ENCODE measurements at places on chromosomes 11 and 22.

DNA sequence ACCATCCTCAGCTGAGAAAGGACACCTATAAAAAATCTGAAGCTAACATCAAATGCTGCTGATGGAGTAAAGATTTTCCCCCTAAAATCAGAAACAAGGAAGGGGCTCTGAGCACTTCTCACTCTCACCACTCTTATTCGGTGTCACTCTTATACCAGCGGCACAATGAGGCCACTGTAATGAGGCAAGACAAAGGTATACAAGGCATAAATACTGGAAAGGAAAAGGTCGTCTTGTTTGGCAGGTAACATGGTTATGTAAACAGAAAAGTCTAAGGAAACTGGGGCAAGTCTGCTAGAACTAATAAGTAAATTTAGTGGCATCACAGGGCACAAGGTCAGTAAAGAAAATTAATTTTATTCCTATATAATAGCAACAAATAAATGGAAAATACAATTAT lies 8.1 kb upstream of the MOB2 start:
- DNase-seq, result no peak

GRCh38 chr11:60891103-60891741 lies 15.2 kb downstream of the PRPF19 start:
- DNase-seq, result no peak

DNA sequence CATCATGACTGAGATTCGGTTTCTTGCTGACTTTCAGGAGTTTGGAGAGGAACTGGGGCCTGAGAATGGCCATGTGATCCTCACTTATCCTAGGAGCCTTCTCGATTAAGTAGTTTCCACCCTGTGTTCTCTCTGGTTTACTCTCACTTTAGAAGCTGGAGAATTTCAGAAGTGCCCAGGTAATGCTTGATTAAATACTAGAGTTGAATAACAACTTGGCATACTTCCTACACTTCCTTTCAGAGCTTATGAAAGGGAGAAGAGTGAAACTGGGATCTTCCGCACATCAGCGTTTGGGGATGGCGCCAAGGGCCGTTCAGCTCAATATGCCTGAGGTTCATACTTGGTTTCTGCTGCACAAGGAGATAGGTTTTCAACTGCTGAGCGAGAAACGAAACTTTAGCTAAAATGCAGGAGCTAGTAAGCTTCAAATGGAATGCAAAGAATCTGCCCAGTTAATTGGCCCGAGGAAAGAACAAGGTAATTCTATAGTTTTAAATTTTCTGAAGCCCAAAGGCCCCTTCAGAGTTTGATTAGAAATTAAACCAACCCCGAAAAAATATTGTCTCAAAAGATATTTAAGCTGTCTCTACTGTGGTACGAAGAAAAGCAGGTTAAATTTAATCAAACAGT lies 823 bp upstream of the MUC15 start:
- no peak for DNase-seq

DNA sequence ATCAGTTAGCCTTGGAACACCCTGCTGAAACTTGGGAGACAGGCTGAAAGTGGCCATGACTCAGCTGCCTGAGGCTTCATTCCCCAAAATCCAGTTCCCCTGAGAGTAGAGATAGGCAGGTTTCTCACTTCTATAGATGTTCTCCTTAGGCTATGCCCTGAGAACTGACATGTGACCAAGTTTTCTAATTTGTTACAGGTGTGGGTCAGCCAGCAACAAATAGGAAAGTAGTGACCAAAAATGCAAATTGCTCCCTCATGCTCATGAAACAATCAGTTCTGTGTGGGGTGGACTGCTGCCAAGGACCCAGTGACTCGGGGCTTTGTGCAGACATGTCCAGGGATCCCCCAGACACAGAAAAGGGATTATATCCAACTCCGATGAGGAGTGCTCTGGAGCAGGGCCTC lies 7.3 kb upstream of the CCDC15 start:
- DNase-seq, result no peak

- peak; percentile 21 for DNase-seq
Observed at GRCh38 chr11:33970984-33971466, 79.1 kb upstream of the LMO2 start.

GRCh38 chr22:37185646-37186227 lies 2.3 kb downstream of the C1QTNF6 start:
- no peak for DNase-seq

- DNase-seq, result no peak
Observed at GRCh38 chr11:65858681-65859087, 704 bp upstream of the CFL1 start.

- DNase-seq, result no peak
Observed at GRCh38 chr11:4654635-4655369, 11.0 kb downstream of the OR51E1 start.

- no peak for DNase-seq
Observed at GRCh38 chr11:14529321-14529720, 9.1 kb upstream of the PSMA1 start.

DNA sequence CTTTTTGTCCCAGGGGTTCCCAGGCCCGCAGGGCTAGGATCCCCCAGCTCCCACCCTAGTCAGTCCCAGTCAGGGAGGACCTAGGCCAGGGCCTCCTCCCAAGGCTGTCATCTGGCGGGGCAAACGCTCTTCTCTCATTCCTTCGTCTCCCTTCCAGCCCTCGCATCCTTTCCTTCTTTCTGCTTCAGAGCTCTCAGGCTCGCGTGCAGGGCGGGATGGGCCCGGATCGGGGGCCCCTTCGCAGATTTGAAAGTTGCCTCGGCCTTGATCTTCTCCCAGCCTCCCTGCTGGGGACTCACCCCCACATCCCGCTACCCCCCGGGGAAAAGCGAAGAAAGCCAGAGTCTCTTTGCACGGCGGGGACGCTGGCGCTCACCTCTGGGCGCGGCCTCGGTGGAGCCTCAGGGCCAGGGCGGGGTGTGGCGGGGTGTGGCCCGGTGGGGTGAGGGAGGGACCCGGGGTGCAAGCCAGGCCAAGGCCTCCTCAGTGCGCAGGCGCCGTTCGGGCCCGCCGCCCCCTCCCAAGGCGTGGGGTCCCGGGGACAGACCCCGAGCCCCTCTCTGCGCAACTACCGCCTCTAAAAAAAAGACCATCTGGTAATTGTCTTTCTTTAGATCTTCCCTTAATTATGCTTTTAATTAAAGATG lies 14.8 kb upstream of the PAX6 start:
- DNase-seq, result no peak

- DNase-seq, result no peak
Observed at GRCh38 chr11:23078289-23078971, 218.2 kb upstream of the CCDC179 start.

DNA sequence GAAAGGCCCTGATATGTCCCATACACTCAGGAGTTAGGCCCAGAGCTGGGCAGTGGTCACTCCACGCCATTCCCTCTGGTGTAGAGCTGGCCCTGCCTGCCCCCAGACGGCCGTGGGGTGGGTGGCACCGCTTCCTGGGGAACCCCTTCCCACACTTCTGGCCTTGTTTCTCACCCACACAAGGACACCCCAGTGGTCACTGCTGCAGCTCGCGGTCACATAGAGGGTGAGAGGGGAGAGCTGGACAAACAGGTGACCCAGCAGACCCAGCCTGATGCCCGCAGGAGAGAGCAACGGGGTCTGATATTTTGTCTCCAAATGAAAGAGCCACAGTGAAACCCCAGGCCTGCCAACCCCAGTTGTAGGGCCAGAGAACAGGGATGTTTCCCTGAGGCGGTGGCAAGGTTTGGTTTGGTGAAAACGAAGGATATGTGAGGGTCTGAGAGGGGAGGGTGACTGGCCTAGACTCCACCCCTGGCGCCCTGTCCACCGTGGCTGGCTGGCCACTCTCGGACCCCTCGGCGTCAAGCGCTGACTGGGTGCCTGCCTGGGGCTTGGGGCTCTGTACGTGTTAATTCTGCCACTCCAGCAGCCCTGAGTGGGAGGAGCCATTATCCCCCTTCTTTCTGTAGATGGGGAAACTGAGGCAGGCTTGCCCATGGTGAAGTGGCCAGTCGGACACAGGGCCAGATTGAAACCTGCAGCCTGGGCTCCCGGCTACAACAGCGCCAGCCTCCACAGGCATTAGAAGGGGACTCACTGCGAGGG lies 71.0 kb upstream of the PPARA start:
- DNase-seq, result no peak

DNA sequence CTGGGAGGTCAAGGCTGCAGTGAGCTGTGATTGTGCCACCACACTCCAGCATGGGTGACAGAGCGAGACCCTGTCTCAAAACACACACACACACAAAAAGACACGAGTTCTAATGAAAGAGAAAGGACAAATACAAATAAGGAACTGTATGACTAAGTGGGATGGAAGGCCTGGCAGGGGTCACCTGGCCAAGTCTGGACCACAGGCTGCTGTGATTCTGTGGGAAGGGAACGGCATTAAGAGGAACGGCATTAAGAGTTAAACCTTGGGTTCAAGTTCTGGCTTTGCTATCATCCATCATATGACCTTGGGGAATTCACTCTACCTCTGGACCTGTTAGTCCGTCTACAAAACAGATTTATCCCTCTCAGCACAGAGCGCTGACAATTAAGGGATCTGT lies 47.7 kb downstream of the LRFN4 start:
- no peak for DNase-seq

- no peak for DNase-seq
Observed at GRCh38 chr22:35446365-35446764, 46.4 kb downstream of the MCM5 start.

DNA sequence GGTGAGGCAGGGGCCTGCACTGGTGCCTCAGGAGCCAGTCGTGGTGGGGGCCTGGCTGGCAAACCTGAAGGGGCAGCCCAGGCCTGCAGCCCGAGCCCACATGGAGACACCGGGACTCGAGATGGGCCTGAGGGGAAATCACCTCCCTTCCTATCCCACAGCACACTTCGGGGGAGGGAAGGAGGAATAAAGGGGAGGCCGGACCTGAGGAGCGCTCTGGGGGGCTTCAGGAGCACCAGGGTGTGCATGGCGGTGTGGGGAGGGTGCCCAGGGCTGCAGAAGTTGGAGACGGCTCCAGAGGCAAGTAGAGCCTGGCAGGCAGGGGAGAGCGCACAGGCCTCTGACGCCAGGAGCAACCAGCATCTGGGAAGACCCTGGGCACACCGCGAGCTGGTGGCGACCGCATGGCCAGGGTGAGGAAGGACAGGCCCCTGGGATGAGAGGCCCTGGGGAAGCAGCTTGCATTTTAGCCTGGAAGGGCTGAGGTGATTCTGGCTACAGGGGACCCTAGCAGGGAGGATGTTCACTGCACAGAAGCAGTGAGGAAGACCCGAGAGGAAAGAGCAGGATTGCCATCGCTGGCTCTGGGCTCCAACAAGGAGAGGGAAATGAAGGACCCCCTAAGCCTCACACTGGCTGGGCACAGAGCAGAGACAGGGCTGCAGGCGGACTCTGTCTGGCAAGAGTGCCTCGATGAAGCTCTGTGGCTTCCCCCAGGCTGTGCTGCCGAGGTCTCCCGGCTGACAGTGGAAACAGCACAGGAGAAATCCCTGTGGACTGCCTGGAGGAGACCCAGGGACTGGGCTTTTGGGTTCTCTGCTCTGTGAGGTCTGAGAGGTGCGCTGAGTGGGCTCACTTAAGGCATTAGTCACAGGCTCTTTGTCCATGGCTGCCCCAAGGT lies 457.7 kb downstream of the BRD1 start:
- no peak for DNase-seq

DNA sequence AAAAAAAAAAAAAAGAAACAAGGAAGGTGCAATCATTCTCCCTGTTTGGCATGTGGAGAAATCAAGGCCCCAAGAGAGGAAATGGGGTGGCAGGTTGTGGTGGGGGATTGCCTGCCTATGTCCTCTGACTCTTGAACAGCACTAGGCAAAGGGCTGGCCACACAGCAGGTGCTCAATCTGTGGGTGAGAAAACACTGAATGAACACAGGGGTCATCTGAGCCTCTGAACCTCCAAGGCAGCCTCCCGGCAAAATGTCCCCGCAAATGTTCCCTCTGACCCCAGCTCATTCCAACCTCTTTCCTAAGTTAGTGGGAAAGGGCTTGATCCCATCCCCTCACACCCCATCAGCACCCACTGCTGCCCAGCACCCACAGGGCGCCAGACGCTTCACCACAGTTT lies 4.6 kb downstream of the PLA2G6 start:
- no peak for DNase-seq

DNA sequence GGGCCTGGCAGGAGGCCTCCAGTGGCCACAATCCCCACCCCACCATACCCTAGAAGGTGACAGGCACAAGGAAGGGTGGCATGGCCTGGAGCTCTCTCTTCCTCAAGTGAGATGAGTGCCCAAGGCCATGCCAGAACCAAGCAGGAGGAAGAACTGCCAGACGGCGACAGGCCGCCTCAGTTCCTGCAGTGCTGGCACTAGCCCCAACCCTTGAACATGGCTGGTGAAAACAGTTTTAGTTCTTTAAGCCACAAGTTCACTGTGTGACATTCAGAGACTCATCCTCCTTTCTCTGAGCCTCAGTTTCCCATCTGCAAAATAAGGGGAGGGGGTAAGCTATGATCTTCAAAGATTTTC lies 9.8 kb downstream of the CHRDL2 start:
- no peak for DNase-seq

DNA sequence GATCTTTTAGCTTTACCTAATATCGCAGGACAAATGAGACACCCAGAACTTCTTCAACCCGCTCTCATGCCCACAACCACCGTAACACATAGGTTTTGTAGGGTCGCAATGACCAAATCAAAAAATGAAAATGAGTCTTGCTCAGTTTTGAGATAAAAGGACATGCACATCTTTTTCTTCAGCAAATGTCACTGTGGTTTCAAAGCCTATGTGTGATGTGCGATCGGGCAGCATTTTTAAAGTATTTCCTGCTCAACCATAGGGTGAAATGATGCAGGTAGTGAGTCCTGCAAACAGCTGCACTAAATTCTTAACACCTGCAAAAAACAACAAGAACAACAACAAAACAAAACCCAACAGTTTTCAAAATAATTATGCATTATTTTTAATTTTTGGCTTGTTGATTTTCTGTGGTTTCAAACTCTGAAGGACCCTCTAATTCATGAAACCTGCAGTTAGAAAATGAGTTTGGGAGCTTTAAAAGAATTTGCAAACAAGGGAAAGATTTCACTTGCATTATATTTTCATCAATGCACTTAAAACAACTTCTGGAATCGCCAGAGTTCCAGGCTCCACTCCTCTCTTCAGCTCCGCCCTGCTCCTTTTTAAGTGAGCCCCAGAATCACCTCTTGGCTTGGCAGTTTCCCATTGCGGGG lies 79.4 kb downstream of the PRR5L start:
- DNase-seq, result no peak
